ENCODE measurements at places on chromosomes 3 and 15.

- H3K27ac ChIP-seq, result no peak overlapping the region
- no peaks in the 10 kb centered on the region for H3K4me1 ChIP-seq
- DNase-seq, result no peak
- H3K36me3 ChIP-seq, result no peaks in the 10 kb centered on the region
These were observed 22.1 kb upstream of the ATP2B2 start for GRCh38 chr3:10527295-10528001.

DNA sequence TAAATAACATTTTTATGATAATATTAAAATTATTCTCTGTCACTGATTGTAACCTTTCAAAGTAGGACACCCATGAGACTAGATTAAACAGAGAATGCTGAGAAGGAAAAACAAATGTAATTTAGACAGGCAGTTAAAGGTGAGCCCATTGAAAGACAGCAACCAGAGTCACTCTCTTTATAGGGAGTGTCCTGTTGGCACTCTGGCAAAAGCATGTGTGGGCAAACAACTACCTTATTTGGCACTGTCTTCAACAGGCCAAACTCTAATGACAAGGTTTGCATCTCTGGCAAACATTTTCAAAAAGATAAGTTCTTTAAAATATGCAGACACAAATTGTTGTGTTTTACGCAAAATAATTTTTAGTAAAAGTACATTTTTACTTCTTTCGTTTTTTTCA is 29.8 kb downstream of the NFKBIZ start:
- H3K4me3 ChIP-seq, result no peak overlapping the region
- peaks cover 27% of the 10 kb centered on the region for H3K4me1 ChIP-seq
- peak; percentile 31 for DNase-seq
- H3K36me3 ChIP-seq, result no peaks in the 10 kb centered on the region

GRCh38 chr3:147361454-147362420 is 44.6 kb downstream of the ZIC4 start:
- no peak overlapping the region for H3K27ac ChIP-seq
- H3K4me1 ChIP-seq, result no peaks in the 10 kb centered on the region
- H3K27me3 ChIP-seq, result peaks cover 92% of the 10 kb centered on the region

DNA sequence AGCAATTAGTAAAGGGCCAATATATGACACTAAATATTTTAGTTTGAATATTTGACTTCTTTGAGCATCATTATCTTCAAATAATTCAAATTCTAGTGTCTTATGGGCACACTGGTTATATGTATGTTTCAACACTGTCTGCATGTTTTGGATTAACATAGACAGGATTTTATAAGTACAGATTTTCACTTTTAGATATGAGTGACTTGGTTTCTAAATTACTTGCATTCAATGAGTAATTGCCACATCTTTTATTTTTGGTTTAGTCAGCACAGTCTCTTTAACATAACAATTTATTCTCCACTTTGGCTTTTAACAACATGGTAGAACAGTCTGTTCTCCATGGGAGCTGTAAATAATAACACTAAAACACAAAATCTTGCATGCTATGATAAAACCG is 674.8 kb downstream of the TBL1XR1 start:
- DNase-seq, result no peak
- H3K27me3 ChIP-seq, result no peaks in the 10 kb centered on the region
- no peak overlapping the region for H3K27ac ChIP-seq
- H3K4me3 ChIP-seq, result no peak overlapping the region

DNA sequence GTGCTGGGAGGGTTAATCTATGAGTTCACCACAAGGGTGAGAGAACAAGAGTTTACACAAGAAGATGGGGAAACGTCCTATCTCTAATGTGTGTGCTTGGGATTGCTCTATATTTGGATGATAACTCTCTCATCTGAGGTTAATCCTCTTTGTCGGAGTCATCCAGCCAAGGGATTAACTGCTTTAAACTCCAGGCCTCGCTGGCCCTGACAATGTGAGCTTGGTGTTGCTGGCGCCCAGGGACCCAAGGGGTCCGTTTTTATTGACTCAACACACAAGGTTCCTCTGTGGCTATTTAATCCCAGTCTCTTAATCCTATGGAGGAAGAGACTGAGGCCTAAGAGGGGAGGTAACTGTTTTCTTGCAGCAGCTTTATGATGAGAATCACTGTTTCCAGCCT is 14.2 kb downstream of the SV2B start:
- H3K4me1 ChIP-seq, result no peaks in the 10 kb centered on the region
- no peaks in the 10 kb centered on the region for H3K36me3 ChIP-seq
- peaks cover 86% of the 10 kb centered on the region for H3K27me3 ChIP-seq
- no peak overlapping the region for H3K27ac ChIP-seq
- no peak overlapping the region for H3K4me3 ChIP-seq

Measured in PC-3 (cell line).